ENCODE measurements at places on chromosomes 1 and 21.
A peak's percentile ranks its signal among the peaks of the same experiment; 100 is the strongest.

DNA sequence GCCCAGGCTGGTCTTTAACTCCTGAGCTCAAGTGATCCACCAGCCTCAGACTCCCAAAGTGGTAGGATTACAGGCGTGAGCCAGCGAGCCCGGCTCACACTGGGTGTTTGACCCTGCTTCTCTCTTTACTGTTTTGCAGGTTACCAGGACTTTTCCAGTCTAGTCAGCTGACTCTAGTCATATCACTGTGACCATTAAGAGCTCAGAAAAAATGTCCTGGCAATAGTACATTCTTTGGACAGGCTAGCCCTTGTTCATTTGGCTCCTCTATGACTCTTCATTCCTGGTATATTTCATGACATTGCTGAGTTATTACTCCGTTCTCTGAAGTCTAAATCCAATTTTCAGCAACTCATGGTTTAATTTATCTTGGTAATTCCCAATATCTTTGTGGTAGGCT, 8.0 kb upstream of the CA6 start:
- DNase-seq = no peak

- no peak for DNase-seq
Measured at GRCh38 chr1:152983234-152983633, 647 bp upstream of the SPRR1A start.

DNA sequence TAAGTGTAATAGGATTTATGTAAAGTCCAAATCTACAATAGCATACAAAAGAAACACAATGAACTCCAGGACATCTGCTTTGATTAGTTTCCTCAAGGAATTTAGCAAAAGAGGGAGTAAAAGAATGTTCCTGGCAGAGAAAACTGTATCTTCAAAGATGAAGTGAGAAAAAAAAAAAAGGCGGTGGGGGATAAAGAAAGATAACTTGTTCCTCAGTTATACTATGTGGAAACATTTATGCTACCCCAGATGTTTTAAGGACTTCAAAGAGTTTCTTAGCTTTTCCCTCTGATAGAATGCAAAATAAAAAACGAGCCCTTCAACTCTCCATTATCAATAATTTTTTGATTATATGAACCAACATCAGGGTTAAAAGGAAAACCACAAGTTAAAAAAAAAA, 908.9 kb upstream of the ADGRL2 start:
- DNase-seq = no peak

- no peak for DNase-seq
Measured at GRCh38 chr1:63866084-63866483, 92.3 kb downstream of the ROR1 start.

DNA sequence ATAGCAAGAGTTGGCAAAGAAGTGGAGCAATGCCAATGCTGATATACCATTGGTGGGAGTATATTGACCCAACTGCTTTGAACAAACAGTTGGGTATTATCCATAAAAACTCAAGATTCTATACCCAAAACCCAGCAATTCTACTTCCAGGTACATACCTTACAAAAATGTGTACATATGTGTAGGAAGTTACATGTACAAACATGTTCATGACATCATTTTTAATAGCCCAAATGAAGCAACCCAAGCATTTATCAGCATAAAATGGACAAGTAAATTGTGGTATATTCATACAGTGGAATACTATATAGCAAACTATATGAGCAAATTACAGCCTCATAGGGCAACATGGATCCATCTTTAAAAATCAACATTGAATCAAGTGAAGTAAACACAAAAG, 20.9 kb downstream of the RWDD3 start:
- DNase-seq = no peak

- no peak for DNase-seq
Measured at GRCh38 chr1:246001837-246002230, 505.2 kb downstream of the SMYD3 start.

- no peak for DNase-seq
Measured at GRCh38 chr1:7432102-7432899, 338.8 kb upstream of the VAMP3 start.

DNA sequence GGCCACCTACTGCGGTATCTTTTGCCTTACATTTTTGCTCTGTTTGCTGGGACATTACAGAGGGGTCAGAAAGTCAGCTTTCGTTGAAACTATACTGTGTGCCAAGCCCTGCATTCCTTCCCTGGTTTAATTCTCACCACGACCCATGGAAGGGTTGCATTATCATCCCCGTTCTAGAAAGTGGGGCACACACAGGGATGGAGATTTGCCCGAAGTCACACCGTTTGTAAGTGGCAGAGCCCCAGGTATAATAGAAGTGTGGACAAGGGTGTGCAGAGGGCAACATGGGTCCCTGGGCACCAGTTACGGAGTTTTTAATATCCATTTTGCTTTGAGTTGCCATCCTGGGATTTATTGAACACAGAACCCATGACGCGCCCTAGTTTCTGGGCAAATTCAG, 11.8 kb downstream of the DMRTB1 start:
- DNase-seq = no peak

GRCh38 chr1:9473032-9473807, 66.0 kb upstream of the SLC25A33 start:
- no peak for DNase-seq

GRCh38 chr1:6517435-6517851, 26.0 kb upstream of the PLEKHG5 start:
- no peak for DNase-seq

GRCh38 chr1:207084701-207085180, 3.9 kb upstream of the C4BPB start:
- peak; percentile 33 for DNase-seq

GRCh38 chr1:87132284-87132870, 196.3 kb upstream of the LMO4 start:
- DNase-seq = no peak

GRCh38 chr1:193011406-193011805, 47.8 kb downstream of the UCHL5 start:
- DNase-seq = no peak

DNA sequence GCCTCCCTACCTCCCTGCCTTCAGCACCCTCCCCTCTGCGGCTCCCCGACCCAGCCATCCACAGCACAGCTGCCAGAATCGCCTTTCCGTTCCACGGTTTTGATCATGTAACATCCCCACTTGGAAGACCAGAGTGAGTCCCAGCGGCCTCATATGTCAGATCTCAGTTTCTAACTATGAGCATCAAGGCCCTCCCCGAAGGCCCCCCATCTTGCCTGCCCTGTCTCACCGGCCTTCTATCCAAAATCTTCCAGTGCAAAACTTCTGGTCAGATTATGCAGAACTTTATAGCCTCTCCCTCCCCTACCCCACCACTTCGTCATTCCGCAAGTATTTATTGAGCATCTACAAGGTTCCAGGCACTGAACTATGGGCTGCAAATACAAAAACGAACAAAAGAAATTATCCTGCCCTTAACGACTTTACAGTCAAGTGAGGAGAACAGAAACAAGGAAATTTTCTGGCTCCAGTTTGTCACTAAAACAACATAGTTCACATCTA, 20.3 kb upstream of the LMX1A start:
- DNase-seq = no peak

GRCh38 chr1:48735796-48736195, 40.9 kb downstream of the BEND5 start:
- DNase-seq = no peak

DNA sequence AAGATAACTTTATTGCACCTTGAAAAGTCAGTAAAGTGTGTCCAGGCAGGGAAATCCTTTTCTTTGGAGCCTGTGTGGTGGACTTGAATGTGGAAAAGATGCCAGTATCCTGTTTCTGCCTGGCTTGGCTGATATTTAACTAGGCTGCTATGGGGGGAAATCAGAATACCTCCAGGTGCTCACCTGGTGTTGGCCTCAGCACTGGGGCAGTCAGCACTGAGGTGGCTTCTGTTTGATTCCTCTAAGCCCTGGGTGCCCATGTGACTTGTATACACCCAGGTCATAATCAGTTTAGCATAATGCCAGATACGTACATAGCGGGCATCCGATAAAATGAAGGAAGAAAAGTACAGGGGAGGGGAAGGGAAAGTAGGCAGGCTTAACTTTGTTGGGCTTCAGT, 7.2 kb downstream of the PHGDH start:
- no peak for DNase-seq

GRCh38 chr21:45629046-45629981, 14.2 kb upstream of the PCBP3 start:
- no peak for DNase-seq

DNA sequence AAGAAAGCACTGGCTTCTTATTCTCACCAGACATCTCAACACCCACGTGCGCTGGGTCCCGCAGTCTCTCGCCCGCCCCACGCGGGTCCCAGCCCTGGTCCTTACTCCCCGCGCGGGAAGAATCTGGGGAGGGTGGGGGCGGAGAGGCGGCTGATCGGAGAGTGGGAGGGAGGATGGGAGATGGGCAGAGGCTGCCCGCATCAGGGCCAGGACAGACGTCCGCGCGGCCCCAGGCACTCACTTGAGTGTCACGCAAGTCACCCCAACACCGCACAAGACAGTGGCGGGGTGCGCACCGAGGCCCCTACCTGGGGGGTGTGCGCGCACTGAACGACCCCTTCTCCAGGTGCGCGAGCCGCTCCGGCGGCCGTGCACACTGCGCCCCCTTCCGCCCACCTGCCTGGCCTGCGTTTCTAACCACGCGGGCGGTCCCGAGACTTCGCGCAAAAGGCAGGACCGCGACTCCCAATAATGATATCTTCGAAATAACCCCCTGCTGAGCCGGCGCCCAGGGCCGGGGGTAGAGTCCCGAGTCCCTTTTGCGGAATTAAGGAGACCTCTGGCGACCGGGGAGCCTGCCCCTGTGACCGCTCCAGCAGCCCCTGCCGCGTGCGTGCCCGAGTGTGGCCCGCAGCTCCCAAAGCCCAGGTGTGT, 6.0 kb upstream of the SIM2 start:
- no peak for DNase-seq

DNA sequence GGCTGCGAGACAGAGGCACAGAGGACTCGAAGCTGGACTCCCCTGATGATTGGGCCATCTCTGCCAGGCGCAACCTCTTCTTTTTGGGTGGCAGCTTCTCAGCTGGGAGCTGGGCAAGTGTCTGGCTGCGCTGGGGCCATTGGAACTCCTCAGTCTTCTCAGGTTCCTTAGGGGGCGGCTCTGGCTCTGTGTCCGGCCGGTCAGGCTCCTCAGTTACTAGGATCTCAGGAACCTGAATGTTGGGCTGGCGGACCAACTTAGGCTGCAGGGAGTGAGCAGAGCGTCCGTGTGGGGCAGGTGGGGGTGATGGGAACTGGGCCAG, 97.5 kb upstream of the EDN2 start:
- no peak for DNase-seq

GRCh38 chr1:16385659-16386453, 18.8 kb downstream of the SZRD1 start:
- no peak for DNase-seq

DNA sequence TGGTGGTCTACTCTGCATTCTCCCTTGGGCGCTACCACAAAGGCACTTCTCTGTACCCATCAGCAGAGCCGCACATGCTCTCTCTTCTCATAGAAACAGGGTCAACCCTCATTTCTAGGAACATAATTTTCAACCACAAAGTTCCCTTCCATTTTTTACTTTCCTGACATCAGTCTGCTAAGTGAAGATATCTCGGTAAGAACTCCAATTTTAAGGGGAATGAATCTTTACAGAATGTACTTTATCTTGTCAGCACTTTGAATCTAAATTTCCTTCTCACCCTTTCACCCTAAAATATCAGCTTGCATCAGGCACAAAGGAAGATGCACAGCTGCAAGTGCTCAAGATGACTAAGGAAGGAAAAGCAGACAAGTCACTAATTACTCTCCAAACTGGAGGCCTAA, 545.9 kb downstream of the SMYD3 start:
- no peak for DNase-seq

DNA sequence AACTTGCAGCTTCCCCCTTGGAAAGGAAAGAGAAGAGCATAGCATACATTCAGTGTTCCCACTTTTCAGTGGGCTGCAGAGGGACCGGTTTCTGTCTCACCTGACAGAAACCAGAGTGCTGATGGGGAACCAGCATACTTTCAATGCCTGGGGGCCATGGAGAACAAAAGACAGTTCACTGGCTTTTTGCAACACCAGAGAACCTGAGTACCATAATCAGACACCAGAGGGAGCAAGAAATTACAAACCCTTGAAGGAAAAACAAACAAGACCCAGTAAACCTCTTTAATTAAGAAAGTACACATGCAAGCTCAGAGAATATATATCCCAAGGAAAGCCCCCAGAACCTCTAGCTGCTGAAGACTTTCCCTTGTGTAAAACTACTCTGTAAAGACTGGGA, 51.1 kb downstream of the CSMD2 start:
- no peak for DNase-seq

- DNase-seq = no peak
Measured at GRCh38 chr1:103561643-103562395, 9.6 kb upstream of the AMY2B start.

DNA sequence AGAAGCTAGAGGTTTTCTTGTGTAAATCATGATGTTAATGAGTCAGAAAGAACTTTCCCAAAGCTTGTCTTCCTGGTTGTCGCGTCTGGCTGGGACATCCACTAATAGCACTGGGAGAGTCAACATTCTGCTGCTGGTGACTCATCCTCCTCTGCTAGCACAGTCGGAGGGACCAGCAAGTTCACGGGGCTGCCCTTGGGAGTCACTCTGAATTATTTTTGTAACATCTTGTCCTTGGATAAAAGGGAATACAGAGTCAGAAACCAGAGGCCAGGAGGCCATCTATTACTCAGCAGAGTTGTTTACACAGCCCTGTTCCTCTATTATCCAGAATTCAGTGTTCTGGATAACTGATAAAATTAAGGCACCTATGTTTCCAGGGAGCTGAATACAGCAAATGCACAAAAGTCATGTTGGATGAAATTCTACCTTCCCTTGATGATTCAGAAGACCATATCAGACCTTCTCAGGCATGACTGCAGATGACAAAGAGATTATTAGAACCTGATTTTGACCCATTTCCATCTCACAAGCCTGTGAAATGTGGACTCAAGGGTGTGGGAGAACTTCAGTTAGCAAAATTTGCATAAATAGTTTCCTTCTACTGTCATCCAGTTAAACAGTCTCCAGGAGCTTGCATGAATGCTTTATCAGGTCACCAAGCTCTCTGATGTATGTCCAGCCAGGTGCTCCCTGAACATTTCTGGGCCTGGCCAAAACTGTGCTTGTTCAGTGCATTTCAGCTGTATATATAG, 68.1 kb downstream of the JAK1 start:
- no peak for DNase-seq

Measured in activated gamma-delta T cell treated with anti-CD3 and anti-CD28 coated beads, Interleukin-2, amount 50 U/mL, for 16 hours (primary cell).